ENCODE measurements at places on chromosomes 12 and 14.

GRCh38 chr14:56205881-56206280 lies 87.7 kb downstream of the PELI2 start:
- DNase-seq = no peak

GRCh38 chr14:92555465-92556111 lies 42.0 kb downstream of the RIN3 start:
- DNase-seq = no peak

DNA sequence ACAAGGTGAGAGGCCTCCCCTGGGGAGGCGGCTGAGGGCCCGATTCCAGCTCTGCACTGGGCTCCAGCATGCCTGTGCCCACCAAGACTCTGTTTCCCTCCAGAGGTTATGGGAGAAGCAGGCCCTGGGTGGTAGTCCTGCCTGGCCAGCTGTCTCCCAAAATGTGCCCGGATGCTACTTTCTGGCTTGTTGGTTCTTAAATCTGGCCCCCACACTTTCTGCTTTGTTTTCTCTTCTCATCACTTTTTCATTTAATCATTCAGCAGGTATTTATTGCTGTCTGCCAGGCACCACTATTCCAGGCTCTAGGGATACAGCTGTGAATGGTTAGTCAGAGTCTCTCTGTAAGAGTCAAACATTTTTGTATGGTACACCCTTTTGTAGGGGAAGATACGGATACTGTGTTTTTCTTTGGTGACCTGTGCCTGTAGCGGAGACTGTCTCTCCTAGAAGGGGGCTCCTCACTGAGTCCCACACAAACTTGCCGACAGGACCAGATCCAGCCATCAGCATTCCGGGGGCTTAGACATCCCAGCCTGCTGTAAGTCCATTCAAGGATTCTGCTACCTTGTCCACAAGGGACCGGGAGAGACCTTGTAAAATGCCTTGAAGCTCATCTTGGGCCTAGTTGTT lies 3.8 kb downstream of the DHRS2 start:
- no peak for DNase-seq

DNA sequence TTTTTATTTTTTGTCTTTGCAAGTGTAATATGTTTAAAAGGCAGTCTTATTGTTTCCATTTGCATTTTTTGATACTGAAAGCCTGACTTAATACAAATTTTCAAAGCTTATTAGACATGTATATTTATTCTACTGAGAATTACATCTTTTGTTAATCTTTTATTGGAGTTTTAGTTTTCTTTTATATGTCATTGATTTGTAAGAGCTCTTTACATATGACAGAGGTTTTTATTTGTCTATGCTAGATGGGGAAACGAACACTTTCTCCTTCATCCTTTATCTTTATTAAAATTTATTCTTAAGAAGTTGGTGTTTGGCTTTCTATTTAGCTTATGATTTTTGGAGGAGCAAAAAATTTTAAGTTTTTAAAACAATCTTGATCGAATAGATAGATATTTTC lies 234.4 kb upstream of the SRRM4 start:
- no peak for DNase-seq

DNA sequence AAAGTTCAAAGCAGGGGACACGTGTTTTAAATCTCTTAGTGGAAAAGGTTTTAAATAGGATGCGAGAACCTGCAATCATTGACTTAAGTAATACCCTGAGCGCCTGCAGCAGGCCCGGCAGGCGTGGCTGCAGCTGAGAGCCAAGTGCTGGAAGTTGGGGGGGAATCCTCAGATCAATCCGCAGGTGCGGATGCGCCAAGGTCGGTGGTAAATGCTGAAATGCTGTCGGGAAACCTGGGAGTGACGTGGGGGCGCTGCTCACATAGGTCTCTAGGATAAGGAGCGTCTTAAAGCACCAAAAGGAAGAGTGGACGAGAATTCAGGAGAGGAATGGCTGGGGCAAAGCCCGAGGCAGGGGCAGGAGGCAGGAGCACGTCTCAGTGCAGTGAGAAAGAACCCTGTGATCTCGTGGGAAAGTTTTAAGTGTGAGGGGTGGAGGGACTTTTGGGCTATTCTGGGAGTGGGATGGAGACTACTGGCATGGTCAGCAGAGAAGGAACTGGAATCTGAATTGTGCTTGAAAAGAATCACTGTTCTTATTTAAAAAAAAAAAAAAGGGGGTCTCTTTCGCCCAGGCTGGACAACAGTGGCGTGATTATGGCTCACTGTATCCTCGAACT lies 883 bp upstream of the CDCA4 start:
- peak; percentile 78 for DNase-seq

DNA sequence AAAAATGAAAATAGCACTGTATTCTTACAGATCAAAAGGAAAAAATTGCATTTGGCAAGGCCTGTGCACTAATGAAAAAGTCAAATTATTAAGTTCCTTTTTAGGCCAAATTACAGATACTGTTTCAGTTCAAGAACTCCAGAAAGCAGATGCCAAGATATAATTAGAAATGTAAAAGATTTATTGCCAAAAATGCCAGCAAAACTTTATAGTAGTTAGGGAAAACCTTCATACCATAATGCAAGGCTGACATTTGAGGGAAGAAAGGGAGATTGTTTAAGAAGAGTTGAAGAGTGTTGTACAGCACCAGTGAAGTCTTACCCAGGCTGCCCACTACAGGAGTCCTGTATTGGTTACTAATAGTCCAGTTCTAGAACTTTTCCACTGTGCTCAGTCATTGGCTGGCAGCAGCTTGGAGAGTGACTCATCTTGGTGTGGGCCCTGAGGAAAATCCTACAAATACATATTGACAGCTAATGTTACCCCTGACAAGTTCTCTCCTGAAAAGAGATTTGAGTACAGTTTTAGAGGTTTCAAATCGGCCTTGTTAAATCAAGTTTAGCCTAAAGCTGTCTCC lies 600.4 kb downstream of the C12orf50 start:
- DNase-seq = no peak

DNA sequence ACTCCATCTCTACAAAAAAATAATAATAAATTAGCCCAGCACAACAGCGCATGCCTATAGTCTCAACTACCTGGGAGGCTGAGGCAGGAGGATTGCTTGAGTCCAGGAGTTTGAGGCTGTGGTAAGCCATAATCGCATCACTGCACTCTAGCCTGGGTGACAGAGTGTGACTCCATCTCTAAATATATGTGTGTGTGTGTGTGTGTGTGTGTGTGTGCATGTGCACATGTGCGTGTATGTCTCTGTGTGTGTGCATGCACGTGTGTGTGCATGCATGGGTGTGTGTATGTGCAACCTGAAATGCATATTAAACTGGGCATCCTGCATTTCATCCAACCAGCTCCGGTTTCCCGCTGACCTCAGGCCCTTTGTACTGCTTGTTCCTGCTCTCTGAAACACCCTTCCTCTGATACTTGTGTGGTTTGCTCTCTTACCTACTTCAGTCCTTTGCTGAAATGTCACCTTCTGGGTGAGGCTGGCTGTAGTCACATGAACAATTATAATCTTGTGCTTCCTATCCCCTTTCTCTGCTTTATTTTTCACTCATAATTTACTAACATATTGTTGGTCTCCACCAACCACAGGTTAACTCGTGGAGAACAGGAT lies 46.9 kb downstream of the PHLDA1 start:
- DNase-seq = no peak

DNA sequence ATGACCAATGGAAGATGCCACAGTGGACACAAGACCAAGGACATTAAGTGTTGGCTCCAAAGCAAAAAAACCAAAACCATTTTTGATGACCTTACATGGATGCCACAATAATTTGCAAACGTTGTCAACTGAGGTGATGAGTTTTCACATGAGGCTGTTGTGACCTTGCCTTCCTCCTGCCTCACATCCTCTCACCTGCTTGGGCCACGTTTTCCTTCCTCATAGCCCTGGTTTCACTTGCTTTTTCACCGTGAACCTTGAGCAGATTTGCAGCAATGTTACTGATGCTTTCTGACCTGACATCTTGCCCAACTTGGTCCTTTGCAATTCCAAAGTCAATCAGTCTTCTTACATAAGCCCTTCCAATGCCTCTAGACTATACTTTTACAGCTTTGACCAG lies 3.7 kb downstream of the KRT6B start:
- no peak for DNase-seq

Measured in NCI-H748 treated with DMSO at 0.1 percent for 48 hours (cell line).